ENCODE measurements at places on chromosomes 7 and 10.

GRCh38 chr10:51602326-51602725 lies 97.1 kb downstream of the CSTF2T start:
- no peak for DNase-seq

DNA sequence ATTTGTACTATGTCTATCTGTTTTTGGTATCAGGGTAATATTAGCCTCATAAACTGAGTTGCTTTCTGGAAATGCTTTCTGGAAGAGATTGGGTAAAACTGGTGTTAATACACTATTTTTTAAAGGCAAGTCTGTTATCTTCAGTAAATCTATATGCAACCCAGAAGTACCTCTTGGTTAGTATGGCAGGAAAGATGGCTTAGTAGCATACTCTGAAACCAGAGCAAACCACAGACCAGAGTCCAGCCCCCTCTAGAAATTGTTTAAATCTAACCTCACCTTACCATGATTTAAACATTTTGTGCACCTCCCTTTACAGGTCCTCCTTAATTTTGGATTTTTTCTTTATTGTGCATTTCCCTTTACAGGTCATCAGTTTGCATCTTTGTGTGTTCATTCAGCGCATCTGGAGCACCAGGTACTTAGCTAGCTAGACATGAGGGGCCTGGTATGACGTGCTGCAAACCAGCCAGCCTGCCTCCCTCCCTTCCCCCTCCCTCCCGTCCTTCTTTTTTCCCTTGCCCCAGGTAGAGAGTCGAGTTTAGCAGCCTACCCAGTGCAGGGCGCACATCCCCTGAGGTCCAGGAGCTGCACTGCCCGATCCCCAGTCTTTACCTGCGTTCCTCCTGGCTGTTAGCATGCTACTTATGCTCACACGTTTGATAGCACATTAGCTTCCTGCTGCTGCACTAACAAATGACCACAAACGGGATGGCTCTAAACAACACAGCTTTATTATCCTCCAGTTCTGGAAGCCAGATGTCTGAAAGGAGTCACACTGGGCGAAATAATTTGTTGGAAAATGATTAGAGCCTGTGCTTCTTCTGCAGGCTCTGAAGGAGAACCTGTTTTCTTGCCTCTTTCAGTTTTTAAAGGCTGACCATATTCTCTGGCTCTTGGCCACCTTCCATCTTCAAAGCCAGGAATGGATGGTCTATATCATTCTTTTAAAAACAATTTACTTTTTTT lies 299.9 kb upstream of the HABP2 start:
- no peak for DNase-seq

GRCh38 chr10:71974489-71975021 lies 10.4 kb downstream of the CHST3 start:
- DNase-seq = peak; percentile 13

- no peak for DNase-seq
Observed at GRCh38 chr7:139857791-139858190, 28.7 kb downstream of the TBXAS1 start.

GRCh38 chr7:117251687-117252086 lies 71.2 kb downstream of the WNT2 start:
- DNase-seq = no peak

All from stimulated activated CD8-positive, alpha-beta memory T cell treated with anti-CD3 and anti-CD28 coated beads, Interleukin-4, amount 100 ng/mL, for 4 hours (primary cell).